Calu3 (cell line): ENCODE measurements at places on chromosomes 1 and 21.

- DNase-seq = no peak
These were observed 513.0 kb downstream of the PTPRC start for GRCh38 chr1:199151634-199152425.

DNA sequence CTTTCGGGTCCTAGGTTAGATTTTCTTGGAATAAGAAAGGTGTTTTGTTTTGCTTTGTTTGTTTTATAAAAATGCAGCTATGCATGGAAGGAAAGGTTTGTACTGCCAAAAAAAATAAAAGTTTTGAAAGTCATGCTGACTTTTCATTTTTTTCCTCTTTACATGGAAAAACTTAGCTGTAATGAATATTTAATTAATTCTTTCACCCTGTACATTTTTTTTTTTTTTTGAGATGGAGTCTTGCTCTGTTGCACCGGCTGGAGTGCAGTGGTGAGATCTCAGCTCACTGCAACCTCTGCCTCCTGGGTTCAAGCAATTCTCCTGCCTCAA is 48.7 kb downstream of the NENF start:
- no peak for DNase-seq

GRCh38 chr1:99738858-99739465 is 27.5 kb downstream of the FRRS1 start:
- no peak for DNase-seq

GRCh38 chr1:30413606-30414005 is 309.8 kb downstream of the MATN1 start:
- DNase-seq = no peak

GRCh38 chr1:32240140-32240951 is 6.7 kb upstream of the FAM167B start:
- DNase-seq = peak; percentile 77

DNA sequence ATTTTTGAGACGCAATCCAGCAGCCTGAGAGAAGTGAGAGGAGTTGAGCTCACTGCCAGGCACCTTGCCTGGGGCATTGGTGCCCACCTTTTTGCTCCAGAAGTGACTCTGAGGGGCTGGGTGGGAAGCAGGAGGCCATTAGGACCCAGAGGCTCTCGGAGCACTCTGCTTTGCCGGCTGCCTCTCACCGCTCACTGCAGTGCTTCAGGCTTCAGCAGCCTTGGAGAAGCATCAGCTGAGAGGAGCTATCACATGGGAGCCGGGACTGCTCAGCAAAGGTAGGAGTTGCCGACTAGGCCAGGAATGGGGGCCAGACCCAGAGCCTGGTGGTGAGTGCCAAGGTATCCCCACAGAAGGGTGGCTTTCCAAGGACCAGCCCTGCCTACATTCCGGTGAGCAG is at the start of gene GPR61:
Gene GPR61 (plus strand): TSS at position 197 of the 400 bp plus-strand sequence. CDS start 3,151 bp downstream, outside the sequence.
- DNase-seq = no peak
